Activated T-helper 2 cell treated with anti-CD3 and anti-CD28 coated beads, Interferon-gamma antibody, Interleukin-2, Interleukin-4, amounts not matched to agents 10 μg/mL and 5 μg/mL and 100 μg/mL, durations not matched to agents 14 hours and 24 hours and 36 hours (primary cell): ENCODE measurements at places on chromosomes 7 and 10. TPM values are rescaled to one million over a fixed set of nuclear protein-coding genes. Genes with fewer than 3 reads are reported as not detected.

GRCh38 chr7:19869979-19870378 is 96.6 kb upstream of the TMEM196 start:
- no peak for DNase-seq

DNA sequence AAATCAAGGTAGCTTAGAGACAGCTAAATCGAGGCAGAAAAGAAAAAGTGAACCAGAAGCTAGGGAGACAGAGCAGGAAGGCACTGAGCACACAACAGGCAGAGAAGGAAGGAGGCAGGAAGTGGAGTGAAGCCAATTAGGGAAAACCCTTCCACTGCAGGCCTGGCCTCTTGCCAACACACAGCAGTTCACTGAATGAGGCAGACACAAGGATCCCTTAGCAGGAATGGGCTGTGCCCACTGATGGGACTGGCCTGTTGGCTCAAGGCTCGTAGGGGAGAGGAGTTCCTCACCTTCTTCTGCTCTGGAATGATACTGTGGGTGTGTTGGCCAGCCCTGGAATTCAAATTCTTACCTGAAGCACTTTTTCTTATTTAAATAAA is 220.3 kb upstream of the STK17A start:
- DNase-seq = no peak

GRCh38 chr7:95927756-95928155 is 155.4 kb downstream of the DYNC1I1 start:
- no peak for DNase-seq

The GRM3 gene
- not detected in 2 replicates for total RNA-seq

DNA sequence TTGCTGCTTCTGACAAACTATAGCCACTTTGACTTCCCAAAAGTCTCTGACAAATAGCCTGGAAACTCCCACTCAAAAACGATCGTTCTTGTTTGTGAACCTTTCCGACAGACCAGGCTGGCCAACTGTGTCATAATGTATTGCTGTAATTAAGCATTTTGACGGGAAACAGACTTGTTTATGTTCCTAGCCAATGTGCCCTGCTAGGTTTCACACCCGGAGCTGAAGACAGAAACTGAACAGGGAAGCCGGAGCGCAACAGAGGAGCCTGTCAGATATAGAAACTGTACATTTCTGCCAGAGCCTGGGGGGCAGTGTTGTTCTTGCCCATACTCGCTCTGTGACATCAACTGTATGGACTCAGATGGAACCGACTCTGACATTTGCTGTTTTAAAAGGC is 55.3 kb upstream of the C7orf33 start:
- no peak for DNase-seq

- peak; percentile 35 for DNase-seq
These were observed 681 bp upstream of the SPOCK2 start for GRCh38 chr10:72088889-72089575.

The TYW1B gene
- 3.6 and 4.5 TPM in 2 replicates for total RNA-seq

GRCh38 chr7:131157530-131158243 is 170.0 kb upstream of the MKLN1 start:
- no peak for DNase-seq

- no peak for DNase-seq
These were observed 3.1 kb upstream of the ARID5B start for GRCh38 chr10:61898435-61898778.
